ENCODE measurements at places on chromosomes 2 and 18. TPM values are rescaled to one million over a fixed set of nuclear protein-coding genes. Genes with fewer than 3 reads are reported as not detected.

DNA sequence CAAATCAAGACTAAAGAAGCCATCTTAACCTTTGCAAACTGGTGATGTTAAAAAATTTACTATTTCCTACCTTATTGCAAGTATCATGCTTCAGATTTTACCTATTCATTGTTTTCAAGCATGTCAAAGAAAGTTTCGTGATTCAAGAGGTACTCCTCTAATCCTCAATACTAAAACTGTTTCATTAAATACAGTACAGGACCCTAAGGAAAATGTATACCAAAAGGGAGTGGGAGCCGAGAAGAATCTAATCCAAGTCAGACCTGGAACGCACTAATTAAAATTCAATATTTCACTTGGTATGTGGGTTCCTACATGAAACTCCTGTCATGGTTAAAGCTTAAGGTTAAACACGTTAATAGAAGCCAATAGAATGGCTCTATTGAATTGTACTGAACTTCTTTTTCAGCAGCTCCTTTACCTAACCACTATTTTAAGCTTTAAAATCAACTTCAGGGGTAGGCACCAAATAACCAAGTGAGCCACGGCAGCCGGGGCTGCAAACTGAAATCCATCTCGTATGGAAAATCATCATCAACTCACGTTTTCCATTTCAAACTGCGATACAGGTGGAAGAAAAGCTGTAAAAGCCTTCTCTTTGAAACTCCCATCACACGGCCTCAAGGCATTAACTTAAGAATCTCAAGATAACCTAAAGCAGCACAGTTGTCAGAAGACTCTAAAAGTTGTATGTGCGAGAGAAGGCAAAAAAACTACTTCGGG is 188.8 kb downstream of the ZEB2 start:
- no peak for DNase-seq

DNA sequence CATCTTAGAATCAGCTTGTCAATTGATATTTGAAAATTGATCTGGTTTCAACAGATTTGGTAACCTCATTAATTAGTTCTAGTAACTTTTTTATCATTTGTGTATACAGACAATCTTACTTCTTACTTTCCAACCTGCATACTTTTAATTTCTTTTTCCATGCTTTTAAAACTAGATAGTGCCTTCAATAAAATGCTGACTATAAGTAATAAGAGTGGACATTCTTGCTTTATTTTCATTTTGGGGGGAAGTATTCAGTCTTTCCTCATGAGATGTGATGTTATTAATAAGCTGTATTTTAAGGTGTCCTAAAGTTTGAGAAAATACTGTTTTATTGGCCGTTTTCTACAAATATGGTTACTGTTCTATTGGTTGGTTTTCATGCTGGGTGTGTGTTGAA is 109.1 kb downstream of the KCNH7 start:
- no peak for DNase-seq

- no peak for DNase-seq
Measured at GRCh38 chr2:30441023-30441422, 6.0 kb upstream of the LCLAT1 start.

The UPP2 gene
- total RNA-seq, result not detected

DNA sequence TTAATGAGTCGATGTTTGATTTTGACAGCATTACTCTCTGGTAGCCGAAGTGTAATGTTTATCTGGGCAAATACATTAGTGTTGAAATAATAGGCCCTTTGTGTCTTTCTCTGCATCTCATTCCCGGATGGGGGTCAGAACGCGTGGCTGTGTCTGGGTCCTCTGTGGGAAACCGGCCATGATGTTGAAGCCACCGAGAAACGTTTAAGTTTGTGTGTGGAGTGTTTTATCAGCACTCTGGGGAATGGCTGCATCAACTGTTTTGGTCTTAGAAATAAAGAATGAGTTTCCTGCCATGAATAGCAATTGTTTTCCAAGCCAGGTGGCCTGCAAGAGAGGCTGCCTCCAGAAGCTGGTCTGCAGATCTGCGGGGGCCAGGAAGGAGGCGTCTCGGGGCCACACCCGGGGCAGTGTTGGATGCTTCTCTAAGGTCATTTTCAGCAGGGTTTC is 69.7 kb downstream of the RNF144A start:
- DNase-seq, result no peak

GRCh38 chr18:26480897-26481795 is 67.2 kb downstream of the KCTD1 start:
- no peak for DNase-seq

The SLC5A7 gene
- total RNA-seq, result not detected
